NCI-H1694 treated with DMSO at 0.1 percent for 48 hours (cell line): ENCODE measurements at places on chromosomes 6 and 20.

DNA sequence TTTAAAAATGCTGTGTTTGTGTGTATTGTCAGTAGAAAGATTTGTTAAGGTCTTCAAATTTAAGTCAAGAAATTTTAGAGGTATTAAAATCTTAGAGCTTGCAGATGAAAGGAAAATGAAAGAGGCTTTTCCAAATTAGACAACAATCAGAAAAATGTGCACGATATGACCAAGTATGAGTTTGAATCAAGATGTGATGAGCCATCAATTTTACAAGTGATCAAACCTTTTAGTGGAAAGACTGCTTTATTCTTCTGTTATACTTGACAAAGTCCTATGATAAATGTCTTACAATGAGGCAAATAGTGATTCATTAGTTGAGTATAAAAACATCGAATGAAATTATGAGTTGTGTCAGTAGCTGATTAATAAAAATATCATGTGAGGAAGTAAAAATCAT is 19.6 kb upstream of the CST1 start:
- DNase-seq: no peak

- no peak for DNase-seq
These were observed 14.3 kb downstream of the B4GALT5 start for GRCh38 chr20:49699200-49699992.

DNA sequence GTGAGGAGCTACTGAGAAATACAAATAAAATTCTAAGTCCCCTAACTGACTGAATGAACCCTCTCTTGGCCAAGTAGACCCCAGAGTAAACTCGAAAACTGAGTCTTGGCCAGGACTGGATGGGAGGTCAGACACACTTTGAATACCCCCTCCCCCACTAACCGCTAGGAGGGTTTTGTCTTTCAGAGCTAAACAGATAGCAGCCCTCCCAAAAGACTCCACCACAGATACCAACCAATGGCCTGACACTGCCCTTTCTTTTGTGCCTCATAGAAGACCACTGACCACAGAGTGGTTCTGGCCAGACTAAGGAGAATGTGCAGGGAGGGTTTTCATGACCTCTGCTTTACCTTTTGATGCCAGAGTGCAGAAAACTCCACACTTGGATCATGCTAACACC is 42.1 kb downstream of the SPACA1 start:
- DNase-seq: no peak

DNA sequence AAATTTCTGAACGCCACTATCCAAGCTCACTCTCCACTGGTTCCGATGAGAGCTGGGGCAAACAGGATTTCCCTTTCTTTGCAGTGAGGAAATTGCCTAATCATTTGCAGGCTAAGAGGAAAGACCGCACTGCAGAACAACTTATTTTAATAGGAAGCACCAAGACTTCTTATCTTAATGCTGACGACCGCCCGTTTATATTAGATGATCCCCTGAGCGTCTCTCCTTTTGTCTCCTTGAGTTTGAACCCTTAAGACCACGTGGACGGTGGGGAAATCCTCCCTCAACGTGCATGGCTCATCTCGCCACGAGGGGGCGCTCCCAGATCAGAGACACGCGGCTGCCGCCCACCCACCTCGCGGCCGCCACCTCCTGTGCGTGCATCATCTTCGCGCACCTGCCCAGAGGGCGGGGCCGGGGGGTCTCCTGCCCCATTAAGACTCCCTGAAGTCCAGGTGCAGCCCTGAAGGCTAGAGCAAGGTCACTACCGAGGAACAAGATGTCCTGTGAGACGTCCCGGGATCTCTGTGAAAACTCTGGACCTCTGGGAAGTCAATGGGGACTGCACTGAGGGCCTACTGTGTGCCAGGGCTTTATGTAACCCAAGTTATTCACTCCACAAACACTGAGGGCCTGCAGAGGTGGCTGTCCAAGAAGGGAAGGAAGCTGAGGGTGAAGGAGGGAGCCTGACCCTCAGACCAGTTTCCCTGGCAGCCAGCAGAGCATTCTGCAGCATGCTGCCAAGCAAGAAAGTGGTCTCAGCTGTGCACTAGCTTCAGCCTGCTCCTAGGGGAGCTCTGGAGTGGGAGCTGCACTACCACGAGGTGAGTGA is 28.1 kb downstream of the PDYN start:
- peak; percentile 35 for DNase-seq

GRCh38 chr20:25864326-25864962 is 167.8 kb upstream of the ZNF337 start:
- no peak for DNase-seq

DNA sequence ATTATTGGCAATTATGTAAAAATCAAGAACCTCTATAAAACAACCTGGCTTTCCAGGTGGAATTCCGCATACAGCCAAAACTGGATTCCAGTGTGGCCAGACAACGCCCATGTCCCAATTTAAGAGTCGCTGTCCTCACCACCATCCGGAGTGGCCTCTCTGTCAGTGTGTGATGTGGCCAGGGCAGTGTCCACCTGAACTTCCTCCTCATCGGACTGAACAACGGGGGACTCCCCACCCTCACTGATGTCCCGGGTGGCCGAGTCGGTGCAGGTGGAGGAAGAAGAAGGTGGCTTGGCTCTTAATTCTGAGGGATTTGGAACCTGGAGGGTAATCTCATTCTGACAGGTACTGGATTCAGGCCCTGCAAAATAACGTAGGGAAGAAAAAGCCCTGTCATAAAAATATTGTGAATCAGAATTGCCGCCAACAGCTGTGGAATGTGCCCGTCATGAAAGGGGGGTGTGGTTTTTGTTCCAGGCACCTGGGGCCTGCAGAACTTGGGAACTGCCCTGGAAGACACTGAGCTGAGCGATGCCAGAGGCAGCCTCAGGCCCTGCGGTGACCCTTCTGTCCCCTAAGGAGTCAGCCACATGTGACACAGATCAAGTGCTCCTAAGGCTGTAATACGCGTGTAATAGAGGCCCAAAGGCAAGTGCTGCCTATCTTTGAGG is 139.8 kb downstream of the DTNBP1 start:
- no peak for DNase-seq
